ENCODE measurements at places on chromosomes 3 and 15.

DNA sequence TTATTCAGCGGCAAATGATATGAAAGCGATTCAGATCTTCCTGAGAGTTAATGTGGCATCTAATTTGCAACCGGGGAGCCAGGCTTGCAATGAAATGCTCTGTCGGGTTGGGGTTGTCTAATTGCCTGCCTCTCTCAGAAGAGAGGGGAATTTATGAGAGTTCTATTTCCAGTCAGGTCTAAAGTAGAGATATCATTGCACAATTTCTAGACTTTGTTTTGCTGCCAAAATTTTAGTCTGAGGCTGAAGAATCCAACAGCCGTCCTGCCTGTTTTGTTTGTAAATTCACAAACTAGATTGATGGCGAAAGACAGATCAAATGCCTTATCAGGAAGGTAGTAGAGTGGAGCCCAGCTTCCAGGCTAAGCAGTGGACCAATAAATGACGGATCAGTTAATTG lies 610 bp downstream of the LIPC start:
- H3K27ac ChIP-seq = no peak overlapping the region
- peaks cover 25% of the 10 kb centered on the region for H3K4me1 ChIP-seq
- DNase-seq = no peak
- no peak overlapping the region for H3K4me3 ChIP-seq

- no peaks in the 10 kb centered on the region for H3K27me3 ChIP-seq
- peaks cover 30% of the 10 kb centered on the region for H3K4me1 ChIP-seq
- H3K36me3 ChIP-seq = no peaks in the 10 kb centered on the region
- DNase-seq = no peak
These were observed 3.6 kb upstream of the AMOTL2 start for GRCh38 chr3:134377896-134378295.

DNA sequence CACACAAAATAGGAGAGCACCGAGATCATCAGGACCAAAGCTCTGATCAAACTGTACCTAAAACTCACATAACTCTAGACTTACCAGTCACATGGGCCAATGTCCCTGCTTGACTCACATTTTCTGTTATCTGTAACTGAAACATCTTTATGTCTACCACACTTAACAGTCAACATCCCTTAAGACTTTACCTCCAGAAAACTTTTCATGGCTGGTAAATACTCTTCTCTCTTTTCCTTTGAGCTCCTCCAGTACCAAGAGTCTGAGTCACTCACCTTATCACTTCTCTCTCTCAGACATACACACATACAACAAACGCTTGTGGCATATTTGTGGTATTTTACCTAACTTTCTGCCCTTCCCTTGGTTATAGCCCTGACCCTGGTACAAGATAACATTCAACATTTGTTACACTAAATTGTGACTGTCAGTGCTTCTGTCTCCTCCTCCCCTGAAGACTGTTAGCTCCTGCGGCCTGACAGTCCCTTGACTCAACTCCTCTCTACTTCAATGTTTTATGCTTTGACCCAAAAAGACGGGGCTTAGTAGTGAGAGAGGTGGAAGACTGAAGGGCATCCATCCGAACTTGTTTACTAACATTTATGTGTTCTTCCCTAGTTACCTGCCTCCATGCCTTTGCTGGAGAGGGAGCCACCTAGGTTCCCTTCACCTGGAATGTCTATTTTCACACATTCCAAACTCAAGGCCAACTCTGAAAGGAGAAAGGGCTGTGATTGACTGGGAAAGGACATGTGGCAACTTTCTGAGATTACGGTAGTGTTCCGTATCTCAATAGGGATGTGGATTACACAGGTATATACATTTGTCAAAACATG lies 3.7 kb upstream of the EFHB start:
- no peak overlapping the region for H3K27ac ChIP-seq
- H3K4me1 ChIP-seq = no peaks in the 10 kb centered on the region
- DNase-seq = no peak
- H3K27me3 ChIP-seq = no peaks in the 10 kb centered on the region

- no peak overlapping the region for H3K4me3 ChIP-seq
- H3K27me3 ChIP-seq = no peaks in the 10 kb centered on the region
- no peaks in the 10 kb centered on the region for H3K36me3 ChIP-seq
- H3K27ac ChIP-seq = no peak overlapping the region
- no peak for DNase-seq
These were observed 339.8 kb upstream of the SEMA6D start for GRCh38 chr15:47377465-47377864.

DNA sequence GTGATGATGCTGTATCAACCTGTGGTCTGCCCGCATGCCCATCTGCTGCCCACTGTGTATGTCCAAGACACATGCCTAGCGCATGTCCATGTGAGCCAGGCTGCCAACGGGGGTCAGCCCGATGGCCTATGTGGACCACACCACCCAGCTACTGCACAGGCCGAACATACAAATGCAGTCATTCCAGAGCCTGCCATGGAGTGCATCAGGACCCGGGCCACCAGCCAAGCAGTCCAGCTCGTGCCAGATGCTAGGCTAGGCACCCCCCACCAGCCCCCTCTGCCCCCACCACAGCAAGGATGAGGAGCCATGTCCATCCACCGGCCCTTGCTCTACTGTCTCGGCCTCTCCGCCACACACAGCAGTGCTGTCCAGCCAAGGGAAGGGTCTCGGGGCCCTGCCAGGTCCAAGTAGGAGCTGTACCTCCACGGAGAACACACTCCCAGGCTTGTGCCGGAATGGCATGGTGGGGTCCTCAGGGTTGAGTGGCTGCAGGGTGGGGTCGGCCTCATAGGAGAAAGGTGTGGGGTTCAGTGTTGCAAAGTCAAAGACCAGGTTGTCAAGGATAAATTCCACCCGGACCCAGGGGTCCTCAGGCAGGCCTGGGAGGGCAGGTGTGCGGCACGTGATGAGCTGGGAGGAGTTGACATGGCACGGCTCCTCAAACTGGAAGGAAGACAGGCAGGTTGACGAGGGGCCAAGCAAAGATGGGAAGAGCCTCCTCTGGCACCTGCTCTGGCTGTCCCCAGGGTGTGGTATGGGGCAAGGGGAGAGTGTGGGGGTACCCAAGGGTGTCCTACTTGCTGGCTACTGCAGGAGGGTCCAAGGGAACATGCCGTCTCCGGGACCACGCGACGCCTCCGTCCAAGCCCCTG lies 15.3 kb downstream of the PLXNB1 start:
- no peak overlapping the region for H3K27ac ChIP-seq
- H3K4me3 ChIP-seq = no peak overlapping the region
- no peak for DNase-seq
- peaks cover 19% of the 10 kb centered on the region for H3K4me1 ChIP-seq
- no peaks in the 10 kb centered on the region for H3K27me3 ChIP-seq
- H3K36me3 ChIP-seq = no peaks in the 10 kb centered on the region

DNA sequence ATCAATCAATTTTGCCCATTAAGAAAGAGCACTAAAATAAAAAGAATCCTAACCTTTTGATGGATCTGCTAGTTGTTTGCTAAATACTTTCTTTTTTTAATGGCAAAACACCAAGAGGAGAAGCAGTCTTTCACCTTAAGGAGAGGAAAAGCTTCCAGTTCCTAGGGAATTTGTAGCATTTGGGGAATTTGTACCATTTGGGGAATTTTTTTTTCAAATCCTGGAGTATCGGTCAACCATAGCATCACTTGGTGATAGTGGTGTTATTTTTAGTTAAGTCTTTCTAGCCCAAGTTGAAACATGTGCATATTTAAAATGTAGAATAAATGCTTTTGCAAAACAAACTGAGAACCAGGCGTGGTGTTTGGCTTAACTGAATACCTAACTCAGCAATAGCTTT lies 117.5 kb upstream of the SEMA6D start:
- no peaks in the 10 kb centered on the region for H3K4me1 ChIP-seq
- DNase-seq = no peak
- no peaks in the 10 kb centered on the region for H3K36me3 ChIP-seq
- no peak overlapping the region for H3K27ac ChIP-seq

DNA sequence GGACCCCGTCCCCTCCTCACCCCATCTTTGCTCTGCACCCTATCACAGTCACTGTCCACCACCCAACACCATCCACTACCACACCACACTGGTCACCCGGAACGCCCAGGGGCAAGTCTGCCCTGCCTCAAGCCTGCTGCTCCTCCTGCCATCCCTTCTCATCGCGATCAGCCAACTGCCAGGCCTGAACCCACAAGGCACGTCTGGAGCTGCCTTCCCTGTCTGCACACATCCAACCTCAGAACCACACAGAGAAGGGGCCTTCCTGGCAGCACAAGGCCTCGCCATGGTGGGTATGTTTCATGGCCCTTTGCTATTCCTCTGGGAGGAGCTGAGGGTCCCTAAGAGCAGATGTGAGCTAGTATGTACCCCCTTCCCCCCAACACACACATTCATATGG lies 3.4 kb upstream of the DUSP7 start:
- H3K4me3 ChIP-seq = no peak overlapping the region
- no peak overlapping the region for H3K27ac ChIP-seq
- H3K36me3 ChIP-seq = no peaks in the 10 kb centered on the region
- no peaks in the 10 kb centered on the region for H3K27me3 ChIP-seq
- H3K4me1 ChIP-seq = peaks cover 41% of the 10 kb centered on the region

- H3K4me1 ChIP-seq = no peaks in the 10 kb centered on the region
- H3K4me3 ChIP-seq = no peak overlapping the region
- DNase-seq = no peak
- no peaks in the 10 kb centered on the region for H3K36me3 ChIP-seq
- H3K27me3 ChIP-seq = no peaks in the 10 kb centered on the region
These were observed 11.2 kb upstream of the KLHL40 start for GRCh38 chr3:42674146-42674545.

GRCh38 chr3:122957707-122958689 lies 69.6 kb downstream of the SEMA5B start:
- no peaks in the 10 kb centered on the region for H3K27me3 ChIP-seq
- no peak overlapping the region for H3K4me3 ChIP-seq
- DNase-seq = no peak
- H3K36me3 ChIP-seq = no peaks in the 10 kb centered on the region

DNA sequence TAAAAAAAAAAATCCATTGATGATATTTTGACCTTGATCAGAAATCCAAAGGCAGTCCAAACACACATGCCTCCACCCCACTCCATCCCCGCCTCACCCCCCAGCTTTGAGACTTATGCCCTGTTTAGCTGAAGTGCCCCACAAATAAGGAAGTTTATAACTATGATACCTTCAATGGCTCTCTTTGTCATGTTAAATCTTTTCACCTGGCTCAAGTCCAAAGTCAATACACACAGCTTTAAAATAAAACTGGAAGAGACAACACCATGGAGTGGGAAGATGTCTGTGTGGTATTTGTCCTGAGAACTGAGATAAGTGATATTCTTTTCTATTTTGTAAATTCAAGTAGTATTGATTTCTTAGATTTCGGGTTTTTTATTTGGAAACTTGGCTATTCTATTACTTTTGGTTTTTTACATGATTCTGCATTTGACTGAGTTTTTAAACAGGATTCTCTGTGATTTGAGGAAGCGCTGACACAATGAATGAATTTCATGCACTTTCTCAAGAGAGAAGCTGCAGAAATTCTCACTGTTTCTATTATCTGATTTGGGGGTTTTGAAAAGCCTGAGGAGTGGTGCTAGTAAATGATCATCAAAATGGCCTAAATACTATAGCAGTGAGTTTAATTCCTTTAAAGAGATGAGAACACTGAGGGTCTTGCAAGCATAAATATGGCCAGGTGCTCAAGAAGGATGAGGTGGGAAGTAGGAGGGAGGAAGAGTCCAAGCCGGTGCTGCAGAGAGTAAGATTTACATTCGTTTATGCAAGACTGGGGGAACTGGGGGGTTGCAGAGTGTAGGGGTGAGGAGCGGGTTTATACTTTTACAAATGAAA lies 5.2 kb downstream of the FOXB1 start:
- H3K4me1 ChIP-seq = peaks cover 27% of the 10 kb centered on the region
- DNase-seq = no peak
- H3K4me3 ChIP-seq = no peak overlapping the region
- peaks cover 17% of the 10 kb centered on the region for H3K27me3 ChIP-seq
- H3K27ac ChIP-seq = no peak overlapping the region

DNA sequence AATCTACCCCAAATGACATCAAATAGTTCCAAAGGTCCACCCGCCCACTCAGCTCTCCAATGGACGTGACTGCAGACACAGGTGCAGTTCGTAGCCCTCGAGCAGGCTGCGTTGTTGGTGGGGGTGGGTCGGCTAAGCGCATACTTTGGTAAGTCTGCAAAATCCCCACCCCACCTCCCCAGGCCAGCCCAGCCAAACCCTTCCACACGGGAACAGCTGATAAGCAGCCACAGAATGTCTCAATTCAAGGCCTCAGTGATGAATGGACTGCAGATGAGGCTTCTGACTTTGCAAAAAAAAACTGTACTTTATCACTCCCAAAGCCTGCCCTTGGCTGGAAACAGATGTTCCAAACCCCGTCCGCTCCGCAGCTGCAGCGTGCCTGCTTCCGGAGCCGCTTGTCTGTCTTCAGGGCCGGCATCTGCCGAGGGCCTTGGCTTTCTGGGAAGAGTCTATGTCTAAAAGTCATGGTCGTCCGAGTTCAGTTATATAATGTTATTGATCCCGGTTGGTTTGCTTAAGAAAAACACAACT lies 38.2 kb downstream of the PCSK6 start:
- peaks cover 23% of the 10 kb centered on the region for H3K4me1 ChIP-seq
- H3K36me3 ChIP-seq = no peaks in the 10 kb centered on the region
- H3K27ac ChIP-seq = no peak overlapping the region
- DNase-seq = no peak
- no peaks in the 10 kb centered on the region for H3K27me3 ChIP-seq

DNA sequence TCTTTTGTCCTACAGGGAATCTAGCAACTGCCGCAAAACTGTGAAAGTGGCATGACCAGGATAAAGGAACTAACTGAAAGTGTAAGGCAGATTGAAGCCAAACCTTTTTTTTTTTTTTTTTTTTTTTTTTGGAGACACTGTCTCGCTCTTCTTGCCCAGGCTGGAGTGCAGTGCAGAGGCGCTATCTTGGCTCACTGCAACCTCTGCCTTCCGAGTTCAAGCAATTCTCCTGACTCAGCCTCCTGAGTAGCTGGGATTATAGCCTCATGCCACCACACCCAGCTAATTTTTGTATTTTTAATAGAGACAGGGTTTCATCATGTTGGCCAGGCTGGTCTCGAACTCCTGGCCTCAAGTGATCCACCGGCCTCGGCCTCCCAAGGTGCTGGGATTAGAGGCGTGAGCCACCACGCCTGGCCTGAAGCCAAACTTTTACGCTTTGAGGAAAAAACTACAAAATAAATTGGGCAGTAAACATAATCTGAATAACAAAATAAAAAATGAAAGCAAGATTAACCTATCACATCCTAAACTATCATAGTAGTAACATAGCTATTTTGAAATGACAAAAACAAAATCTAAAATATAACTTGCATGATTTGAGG lies 9.7 kb downstream of the SLTM start:
- H3K36me3 ChIP-seq = no peaks in the 10 kb centered on the region
- H3K4me3 ChIP-seq = no peak overlapping the region
- no peak for DNase-seq
- no peaks in the 10 kb centered on the region for H3K27me3 ChIP-seq
- peak overlapping the region; percentile 77 for H3K27ac ChIP-seq
- peaks cover 47% of the 10 kb centered on the region for H3K4me1 ChIP-seq

Data from vagina (tissue), 2 donors.